ENCODE measurements at places on chromosomes 3 and 15.

DNA sequence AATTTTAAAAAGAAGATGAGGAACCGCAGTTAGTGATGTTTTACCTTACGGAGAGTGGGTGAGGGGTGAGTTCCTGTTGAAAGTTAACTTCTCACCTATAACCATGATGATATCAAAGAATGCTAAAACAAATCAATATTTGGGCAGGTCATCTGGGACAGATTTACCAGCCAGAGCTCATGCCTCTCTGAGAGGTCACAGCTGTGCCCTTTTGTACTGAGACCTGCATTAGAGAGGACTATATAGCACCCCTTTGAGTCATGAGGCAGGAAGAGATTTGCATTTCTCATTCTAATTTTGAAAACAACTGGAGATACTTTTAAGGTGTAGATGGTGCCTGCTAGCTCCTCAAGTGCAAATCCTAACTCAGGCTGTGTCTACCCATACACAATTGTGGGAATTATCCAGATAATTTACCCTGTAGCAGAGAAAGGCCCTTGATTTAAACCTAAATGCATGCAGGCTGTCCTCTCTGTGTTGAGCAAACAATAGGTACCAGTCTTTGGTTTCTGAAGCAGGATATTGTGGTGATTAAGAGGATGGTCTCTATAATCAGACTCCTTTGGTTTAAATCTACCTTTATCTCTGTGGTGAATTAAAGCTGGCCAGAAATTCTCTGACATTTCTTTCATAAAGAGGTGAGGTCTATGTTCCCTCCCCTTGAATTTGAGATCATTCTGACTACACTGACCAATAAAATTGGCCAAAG, 5.8 kb upstream of the TM4SF4 start:
- no peak for DNase-seq

- DNase-seq: no peak
These were observed 80.9 kb downstream of the DUT start for GRCh38 chr15:48411971-48412591.

DNA sequence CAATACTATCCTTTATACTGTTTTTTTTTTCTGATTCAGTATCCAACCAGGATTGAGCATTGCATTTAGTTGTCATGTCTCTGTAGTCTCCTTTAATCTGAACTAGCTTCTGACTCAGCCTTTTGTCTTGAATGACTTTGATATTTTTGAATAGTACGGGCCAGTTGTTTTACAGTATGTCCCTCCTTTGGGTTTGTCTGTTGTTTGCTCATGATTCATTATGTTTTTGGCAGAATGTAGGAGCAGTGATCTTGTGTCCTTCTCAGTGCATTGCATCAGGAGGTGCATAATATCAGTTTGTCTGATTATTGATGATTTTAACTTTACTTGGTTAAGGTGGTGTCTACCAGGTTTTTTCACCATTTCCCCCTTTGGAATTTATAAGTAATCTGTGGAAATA, 20.5 kb downstream of the EXOG start:
- no peak for DNase-seq

GRCh38 chr3:158094235-158095110, 11.7 kb downstream of the SHOX2 start:
- no peak for DNase-seq

GRCh38 chr3:143429628-143430514, 310.3 kb downstream of the CHST2 start:
- DNase-seq: no peak

- no peak for DNase-seq
These were observed at the start of gene CLEC3B for GRCh38 chr3:45026038-45026437. CLEC3B (plus strand) TSS chr3:45026303; CDS start chr3:45026363, 60 bp downstream.

DNA sequence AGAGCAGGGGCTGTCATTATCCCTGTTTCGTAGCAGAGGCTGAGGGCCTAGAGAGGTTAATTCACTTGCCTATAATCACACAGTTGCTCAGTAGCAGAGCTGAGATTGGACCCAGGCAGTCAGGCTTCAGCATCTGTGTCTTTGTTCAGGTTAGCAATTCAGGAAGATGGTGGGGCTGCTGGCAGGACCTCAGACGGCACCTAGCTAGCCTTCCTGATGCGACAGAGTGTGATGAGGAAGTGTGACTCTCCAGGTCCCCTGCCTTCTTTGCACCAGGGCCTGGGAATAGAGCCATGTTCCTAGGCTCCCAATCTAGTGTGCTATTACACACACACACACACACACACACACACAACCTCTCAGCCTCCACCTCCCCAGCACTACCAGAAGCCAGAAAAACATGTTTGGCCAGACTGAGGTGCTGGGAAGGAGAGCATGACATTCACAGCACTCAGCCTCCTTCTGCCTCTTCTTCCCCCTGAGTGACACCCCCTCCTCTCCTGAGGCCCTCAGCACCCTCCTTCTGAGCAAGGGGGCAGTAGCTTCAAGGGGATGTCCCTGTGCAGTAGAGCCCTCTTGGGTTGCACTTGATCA, 88.9 kb downstream of the TLE3 start:
- DNase-seq: no peak

- DNase-seq: no peak
These were observed 53.4 kb downstream of the FOXB1 start for GRCh38 chr15:60057554-60057953.

DNA sequence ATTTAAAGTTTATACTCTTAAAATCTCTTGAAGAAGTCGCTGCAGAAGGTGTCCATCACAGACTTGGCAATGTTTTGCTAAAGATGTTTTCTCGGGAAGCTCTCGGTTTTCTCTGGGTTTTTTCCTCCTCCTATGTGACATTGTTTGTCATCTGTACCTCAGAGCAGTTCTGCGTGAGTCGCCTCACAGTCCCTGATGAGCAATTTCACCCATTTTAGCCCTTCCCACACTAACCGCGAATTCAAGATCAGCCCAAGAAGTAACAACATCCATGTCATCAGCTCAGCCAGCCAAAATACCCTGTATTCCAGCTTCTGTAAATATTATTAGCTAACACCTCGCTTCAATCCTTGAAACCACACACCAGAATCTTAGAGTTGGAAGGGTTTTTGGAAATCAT, 224.3 kb upstream of the SETMAR start:
- no peak for DNase-seq

GRCh38 chr3:168806871-168807270, 711.1 kb upstream of the GOLIM4 start:
- DNase-seq: no peak

- DNase-seq: no peak
These were observed 307.1 kb downstream of the PTPRG start for GRCh38 chr3:61868499-61868898.

DNA sequence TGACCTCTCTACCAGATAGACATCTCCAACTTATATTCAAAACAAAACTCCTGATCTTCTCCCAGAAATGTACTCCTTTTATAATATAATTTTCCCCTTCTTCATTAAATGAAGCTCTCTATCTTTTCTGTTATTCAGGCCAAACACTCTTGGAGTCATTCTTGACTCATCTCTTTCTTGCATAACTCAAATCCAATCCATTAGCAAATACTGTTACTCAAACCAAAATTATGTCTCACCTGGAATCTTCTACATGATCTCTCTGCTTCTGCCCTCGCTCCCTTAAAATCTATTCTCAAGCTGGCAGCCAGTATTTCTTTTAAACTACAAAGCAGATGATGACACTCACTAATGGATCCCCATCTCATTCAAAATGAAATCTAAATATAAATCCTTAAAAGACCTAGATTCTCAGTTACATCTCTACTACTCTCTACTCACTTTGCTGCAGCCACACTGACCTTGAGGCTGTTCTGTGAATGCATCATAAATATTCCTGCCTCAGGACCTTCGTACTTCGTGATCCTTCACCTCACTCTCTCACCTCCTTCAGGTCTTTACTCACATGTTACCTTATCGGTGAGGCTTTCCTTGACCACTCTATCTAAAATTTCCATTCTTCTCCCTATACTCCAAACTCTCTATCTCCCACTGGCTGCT, 160.9 kb downstream of the TBC1D5 start:
- no peak for DNase-seq

All from AG04449 (cell line).